ENCODE measurements at places on chromosomes 6 and 20.
A peak's percentile ranks its signal among the peaks of the same experiment; 100 is the strongest.

DNA sequence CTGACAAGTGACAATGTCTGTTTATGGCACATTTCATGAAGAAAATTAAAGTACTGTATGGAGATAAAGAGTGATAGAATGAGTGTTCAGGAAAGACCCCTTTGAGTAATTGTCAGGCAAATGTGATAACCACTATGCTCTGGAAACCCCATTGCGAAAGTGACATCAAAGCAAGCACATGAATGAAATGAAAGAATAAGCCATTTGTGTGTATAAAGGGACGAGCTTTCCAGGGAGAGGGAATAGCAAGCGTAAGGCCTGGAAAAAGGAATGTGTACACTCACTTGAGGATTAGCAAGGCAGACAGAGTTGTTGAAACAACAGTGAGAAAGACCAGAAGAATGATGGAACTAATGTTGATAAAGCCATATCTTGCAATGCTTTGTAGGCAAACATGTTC lies 490.0 kb downstream of the GRIK2 start:
- no peak for DNase-seq

- DNase-seq: no peak
Observed at GRCh38 chr6:142624978-142625715, 319.8 kb downstream of the HIVEP2 start.

DNA sequence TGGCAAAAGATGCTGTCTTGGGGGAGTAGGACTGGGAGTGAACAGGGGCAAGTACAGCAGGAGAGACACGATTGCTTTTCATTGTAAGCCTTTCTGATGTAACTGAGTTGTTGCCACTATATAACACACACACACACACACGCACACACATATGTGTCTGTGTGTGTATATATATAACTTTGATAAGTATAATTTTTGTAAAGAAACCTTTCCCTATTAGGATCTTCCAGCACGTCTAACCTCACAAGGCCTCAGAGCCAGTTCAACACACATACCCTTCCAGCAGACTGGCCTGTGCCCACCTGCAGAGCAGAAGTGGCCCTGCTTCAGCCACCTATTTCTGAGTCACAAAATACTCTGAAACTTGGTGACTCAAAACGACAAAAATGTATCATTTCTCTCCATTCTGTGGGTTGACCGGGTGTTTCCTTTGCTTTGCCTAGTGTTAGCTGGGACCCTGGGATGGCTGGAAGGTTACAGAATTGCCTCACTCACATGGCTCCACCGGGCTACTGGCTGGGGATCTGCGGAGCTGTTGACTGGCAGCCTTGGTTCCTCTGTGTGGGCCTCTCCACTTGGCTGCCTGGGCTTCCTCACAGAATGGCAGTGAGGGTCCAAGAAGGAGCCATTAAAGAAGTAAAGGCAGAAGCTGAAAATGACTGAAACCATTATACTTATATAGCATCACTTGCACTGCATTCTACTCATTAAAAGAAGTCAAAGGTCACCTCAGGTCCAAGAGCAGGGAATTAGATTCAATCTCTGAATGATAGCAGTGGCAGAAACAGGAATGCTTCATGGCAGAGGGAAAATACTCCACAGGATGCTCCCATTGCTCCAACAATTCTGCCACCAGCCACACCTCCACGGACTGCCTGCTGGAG lies 126.4 kb downstream of the BANF2 start:
- DNase-seq: no peak

- no peak for DNase-seq
Observed at GRCh38 chr6:30795549-30796293, 51.4 kb upstream of the IER3 start.

- no peak for DNase-seq
Observed at GRCh38 chr6:21222656-21223055, 370.9 kb upstream of the SOX4 start.

DNA sequence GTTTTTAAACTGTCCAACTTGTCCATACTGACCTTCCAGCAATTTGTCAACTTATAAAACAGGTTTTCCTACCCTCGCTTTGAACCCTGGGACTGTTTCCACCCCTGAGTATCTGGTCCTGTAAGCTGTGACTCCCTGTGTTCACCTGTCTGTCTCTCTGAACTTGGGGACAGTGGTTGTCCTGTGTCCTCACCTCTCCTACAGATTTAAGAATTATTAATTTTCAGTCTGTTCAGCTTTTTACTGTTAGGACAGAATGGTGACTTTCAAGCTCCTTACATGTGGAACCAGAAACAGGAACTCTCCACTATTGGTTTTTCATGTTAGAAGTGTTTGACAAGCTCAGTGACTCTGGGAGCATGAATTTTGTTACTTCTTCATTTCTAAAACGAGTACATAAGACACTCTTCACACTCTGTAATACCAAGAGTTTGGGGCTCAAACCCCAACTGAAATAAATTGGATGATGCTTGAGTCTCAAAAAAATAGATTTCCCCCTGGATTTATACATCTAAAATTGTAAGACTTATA lies 713.9 kb downstream of the COL12A1 start:
- DNase-seq: peak; percentile 32

All from T47D (cell line).